ENCODE measurements at places on chromosomes 6 and 20.

GRCh38 chr6:89398762-89399525, 13.1 kb downstream of the RRAGD start:
- DNase-seq: no peak

DNA sequence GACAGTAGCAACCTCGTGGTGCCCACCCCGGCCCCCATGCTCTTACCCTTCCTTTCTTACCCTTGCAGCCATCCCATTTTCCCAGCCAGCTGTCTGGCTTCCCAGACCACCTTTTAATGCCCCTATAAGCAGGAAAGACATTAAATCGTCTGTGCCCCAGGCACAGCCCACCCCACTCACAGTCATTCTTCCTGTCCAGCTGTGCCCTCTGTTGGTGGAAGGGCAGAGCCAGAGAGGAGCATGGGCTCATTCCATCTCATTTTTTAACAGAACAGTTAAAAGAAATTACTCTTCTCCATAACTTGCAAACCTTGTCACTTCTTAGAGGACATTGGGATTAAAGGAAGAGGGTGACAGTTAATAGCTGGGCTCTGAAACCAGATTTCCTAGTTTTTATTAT, 240.5 kb downstream of the NRN1 start:
- DNase-seq: peak; percentile 50

DNA sequence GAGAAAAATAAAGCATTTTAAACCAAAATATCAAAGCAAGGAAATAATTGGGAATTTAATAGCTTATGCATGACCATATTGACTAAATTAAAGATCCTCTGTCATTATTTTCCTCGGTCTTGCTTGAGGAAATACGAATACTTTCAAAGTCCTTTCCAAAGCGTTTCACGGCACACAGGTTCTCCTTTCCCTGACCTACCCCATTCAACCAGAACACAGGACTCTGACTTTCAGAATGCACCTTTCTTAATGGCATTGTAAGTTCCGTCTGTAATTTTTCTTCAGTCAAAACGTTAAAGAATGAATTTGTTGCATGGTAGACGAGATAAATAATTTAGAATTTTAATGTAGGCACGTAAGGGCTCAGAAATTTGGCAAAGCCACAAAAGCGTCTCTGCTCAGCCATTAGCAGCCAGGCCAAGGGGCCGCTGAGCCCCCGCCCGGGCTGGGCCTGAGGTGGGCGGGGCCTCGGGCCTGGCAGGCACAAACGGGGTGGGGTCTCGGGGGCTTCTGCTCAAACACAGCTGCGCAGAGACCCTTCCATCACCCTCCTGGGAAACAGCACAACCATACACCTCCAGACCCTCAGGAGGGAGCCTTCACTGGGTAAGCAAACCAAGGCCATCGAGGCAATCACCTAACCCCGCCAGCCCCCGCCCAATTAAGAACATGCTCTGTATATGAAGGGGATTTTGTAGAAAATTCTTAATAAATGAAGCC, 3.4 kb downstream of the NEDD9 start:
- no peak for DNase-seq

GRCh38 chr6:99270826-99271225, 78.6 kb downstream of the FAXC start:
- DNase-seq: no peak

GRCh38 chr6:4812068-4812467, 35.9 kb downstream of the CDYL start:
- peak; percentile 55 for DNase-seq

DNA sequence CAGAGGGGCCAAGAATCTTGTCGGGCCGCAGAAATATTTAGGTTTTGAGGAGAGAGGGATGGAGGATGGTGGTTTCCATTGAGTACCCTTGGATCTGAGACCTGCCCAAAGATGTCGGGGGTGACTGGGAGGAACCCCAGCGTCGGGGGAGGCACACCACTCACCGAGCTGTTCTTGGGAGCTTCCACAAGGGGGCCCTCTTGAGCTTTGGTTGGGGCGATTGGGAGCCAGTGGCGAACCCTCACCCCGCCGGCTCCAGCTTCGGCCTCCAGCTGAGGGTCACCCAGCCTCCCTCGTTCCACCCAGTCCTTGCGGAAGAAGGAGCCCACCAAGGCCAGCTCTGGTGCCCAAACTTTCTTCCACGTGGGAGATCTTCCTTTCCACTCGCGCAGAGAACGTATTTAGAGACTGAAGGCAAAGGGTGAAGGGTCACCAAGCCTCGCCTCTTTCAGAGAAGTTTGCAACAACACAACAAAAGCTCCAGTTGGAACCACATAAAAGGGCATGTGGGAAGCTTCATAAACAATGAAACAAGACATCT, 33.6 kb downstream of the APCDD1L start:
- peak; percentile 72 for DNase-seq

- DNase-seq: no peak
Observed at GRCh38 chr20:47040506-47041125, 146.0 kb downstream of the EYA2 start.

- no peak for DNase-seq
Observed at GRCh38 chr20:46375771-46376170, 30.6 kb downstream of the ELMO2 start.

GRCh38 chr6:54541541-54541940, 233.3 kb downstream of the TINAG start:
- no peak for DNase-seq

DNA sequence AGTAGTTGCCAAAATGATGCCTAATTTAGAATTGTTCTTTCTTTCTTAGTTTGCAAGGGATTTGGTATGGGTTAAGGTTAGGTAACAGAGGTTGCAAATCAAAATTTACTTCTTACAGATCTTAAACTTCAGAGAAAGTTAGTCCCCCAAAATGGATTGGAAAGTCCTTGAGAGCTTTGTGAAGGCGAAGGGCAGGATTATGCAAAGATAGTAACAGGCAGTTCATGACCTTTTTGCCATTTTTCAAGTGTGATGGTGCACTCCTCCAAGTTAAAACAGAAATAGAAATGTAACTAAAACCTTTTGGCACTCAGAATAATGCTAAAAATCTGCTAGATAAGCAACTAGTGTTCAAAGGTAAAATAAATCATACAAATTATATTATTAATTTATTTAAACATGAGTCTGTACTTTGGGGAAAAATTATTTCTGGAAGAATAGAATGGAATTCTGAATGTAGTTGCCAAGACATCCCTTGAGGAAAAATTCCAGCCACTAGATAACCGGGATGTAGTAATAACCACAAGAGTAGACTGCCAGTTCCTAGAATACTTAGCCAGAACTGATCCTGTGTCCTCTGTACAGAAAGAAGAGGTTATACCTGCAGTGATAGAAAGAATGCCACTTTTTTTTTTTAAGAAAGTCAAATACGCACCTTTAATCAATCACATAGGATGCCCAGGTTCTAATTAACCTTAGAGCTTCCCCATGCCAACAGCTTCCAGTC, 31.8 kb upstream of the DAAM2 start:
- no peak for DNase-seq

DNA sequence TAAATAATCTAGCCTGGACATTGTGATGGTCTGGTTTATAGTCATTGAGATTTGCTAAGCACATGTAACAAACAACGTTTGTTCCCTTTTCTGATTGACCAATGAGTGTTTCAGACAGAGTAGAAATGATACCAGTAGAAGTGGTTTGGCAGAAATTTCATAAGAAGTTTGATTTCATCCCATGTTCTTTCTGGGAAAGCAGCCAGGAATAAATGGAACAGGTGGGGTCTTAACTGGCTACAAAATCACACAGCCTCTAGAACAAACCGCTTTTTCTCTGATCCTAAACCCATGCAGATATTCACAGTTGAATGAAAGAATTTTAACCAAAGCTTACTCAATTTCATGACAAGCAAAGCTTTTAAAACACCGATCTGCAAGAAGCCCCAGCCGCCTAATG, 227.5 kb downstream of the UST start:
- DNase-seq: no peak

DNA sequence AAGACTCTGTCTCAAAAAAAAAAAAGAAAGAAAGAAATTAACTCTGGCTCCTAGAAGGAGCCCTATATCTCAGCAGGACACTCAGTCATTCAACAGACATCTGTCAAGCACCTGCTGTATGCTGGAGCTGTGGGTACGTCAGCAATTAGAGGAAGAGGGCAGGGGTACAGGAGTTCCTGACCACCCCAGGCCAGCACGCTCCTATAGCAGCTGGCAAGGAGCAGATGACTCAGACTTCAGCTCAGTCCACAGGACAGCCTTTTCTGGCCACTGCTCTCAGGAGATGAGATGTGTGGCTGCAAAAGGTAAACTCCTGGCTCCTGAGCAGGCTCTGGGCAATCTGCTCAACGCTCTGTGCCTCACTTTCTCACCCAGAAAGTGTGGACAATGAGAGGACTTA, 1.7 kb upstream of the RTEL1 start:
- DNase-seq: no peak

- no peak for DNase-seq
Observed at GRCh38 chr20:2705931-2706645, 13.5 kb downstream of the EBF4 start.

DNA sequence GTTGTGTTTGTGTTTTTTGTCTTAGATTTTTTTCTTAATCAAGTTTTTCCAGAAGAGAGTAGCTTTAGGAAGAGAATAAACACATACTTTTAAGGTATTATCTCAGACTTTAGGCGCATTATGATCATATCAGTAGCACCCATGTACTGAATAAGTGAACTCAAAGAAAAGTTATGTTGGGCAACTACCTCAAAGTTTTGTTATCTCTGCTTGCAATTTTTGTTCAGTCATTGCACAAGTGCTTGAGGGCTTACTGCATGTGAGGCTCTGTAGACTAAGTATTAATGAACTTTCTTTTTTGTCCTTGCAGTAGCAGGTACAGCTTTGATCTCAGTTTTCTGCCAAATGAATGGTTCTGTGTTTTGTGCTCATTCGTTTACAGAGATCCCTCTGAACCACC, 189.0 kb downstream of the SLC16A10 start:
- DNase-seq: no peak

DNA sequence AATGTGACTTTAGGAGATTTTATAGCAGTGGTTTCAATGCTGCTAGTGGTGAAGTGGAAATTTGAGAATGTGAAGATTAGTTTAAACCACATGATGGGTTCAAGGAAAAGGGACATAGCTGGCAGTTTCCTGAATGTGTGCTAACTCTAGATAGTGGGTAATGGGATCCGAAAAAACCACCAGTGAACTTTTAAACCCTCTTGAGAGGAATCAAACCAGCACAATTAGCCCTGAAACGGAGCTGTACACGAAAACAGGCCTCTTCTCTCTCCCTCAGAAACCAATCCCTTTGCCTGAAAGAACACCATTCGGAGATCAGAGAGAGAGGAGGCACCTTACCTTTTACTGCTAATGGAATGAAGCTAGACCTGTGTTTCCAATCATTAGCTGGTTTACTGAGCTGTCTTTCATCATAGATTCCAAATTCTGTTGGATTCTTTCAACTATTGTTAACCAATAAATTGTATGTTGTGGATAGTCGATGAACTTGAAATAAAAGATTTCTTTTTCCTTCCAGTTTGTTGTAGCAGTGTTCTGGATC, 103.9 kb downstream of the AIG1 start:
- no peak for DNase-seq

GRCh38 chr6:72922401-72922800, 300.5 kb downstream of the KCNQ5 start:
- no peak for DNase-seq

DNA sequence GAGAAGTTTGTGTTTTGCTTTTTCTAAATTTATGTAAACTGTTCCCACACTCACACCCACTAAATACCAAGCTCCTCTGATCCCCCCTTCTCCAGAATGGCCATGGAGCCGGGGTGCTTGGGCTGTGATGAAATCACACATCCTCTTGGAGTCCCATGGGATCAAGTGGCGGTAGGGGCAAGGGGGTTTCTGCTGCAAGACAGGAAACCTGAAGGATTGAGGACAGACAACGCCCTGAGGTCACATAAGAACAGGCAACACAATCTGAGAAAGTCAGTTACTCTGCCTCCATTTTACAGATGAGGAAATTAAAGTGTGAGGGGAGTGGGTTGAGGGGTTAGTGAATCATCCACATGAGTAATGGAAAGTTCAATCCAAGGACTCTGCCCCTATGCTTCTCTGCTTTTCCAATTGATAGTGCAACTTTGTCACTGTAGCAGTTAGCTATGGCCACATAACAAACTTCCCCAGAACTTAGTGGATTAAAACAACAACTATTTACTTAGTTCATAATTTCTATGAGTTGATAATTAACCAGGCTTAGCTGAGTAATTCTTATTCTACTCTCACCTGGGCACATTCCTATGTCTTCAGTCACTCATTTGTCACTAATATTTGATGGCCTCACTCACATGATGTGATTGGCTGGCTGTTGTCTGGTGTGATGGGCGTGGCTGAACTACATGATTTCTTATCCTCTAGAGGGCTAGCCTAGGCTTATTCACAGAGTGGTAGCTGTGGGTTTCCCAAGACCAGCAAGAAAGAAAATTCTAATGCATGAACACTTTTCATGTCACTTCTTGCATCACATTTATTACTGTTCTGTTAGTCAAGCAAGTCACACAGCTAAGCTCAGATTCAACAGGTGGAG, 311.1 kb upstream of the RNF24 start:
- peak; percentile 93 for DNase-seq

DNA sequence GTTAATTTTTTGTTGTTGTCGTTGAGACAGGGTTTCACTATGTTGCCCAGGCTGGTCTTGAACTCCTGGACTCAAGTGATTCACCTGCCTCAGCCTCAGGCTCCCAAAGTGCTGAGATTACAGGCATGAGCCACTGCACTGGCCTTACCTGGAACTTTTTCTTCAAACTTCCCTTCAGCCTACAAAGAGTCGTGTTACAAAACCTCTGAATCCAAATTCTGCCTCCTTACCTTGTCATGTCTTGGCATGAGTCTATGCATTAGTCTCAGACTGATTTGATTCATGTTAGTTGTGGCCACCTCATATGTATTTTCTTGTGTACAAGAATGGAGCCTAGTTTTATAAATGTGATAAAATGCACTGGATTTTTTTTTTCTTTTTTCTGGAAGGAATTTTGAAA, 172.1 kb downstream of the PRL start:
- no peak for DNase-seq

DNA sequence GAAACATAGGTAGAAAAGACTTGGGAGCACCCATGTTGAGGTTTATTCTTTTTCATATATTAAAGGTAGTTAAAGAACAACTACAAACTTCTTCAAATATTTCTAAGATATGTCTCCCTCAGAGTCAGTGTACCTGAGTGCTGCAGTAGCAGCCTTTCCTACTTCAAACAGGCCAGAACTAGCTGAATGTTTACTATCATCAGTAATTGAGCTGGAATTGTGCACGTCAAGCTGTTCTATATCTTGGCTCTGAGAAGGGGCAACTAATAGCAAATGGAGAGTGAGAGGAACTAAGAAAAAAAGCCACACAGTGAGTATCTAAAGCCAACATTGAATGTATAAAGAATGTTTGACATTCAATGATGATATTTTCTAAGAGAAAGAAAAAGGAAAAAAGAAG, 21.7 kb downstream of the MTCL3 start:
- no peak for DNase-seq

All from NB4 (cell line).